ENCODE measurements at places on chromosomes 6 and 20.

- DNase-seq: no peak
Measured at GRCh38 chr6:137711972-137712371, 155.1 kb upstream of the TNFAIP3 start.

DNA sequence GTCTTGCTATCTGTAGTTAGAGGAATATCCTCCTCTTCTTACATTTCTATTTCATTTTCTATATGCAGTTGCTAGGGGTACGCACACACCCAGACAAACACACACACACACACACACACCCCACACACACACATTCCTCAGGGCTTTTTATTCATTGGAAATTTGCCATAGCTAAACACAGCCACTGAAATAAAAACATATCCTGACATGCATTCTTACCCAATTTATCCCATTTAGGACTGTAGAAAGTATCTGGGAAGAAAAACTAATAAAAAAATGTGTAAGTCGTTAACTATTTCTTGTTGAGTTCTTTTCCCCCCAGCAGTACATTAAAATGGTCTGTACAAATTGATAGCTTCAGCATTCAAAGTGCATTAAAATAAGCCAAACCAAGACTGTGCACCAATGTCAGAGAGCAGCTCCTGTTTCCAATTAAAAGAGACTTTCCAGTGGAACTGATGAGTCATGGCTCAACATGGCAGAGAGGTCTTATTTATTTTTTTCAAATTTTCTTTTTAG, 357.9 kb upstream of the AGPAT4 start:
- no peak for DNase-seq

GRCh38 chr6:21240709-21241108, 352.8 kb upstream of the SOX4 start:
- DNase-seq: no peak

GRCh38 chr6:141103246-141103645, 1029.5 kb upstream of the GJE1 start:
- no peak for DNase-seq

- no peak for DNase-seq
Measured at GRCh38 chr20:59023616-59024015, 4.4 kb downstream of the TUBB1 start.

GRCh38 chr6:128487055-128487454, 33.3 kb downstream of the PTPRK start:
- DNase-seq: no peak

DNA sequence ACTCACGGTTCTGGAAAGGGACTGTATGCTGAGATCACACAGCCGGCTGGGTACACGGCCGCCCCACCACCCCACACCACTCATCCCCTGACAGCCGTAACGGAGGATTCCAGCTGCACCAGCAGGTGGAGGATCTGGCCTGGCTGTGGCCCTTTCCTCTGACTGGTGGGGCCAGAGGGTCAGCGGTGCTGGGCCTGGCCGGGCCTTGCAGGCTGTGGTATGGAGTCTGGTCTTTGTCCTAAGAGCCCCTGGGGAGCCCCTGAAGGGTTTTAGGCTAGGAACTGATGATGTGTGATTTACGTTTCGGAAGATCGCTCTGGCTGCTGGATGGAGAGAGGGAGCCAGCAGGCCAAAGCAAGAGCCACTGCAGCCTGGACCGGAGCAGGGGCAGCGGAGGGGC, 26.6 kb downstream of the NOL4L start:
- no peak for DNase-seq

DNA sequence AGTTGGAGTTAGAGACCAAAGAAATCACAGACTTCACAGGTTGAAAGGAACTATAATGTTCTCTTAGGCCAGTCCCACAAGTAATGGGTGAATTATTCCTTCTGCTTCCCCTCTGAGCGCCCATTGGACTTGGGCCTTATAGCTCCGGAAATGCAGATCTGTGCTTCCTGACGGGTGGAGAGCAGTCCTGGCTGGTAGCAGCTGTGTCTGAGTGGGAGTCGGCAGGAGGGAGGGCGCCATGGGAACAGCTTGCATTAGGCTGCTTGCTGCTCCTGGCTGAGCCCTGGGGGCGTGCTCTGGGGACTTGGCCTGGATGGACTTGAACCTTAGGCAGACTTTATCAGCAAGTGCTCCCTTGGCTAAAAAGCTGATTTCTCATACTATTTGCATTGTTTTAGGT, 18.4 kb upstream of the NUP153 start:
- DNase-seq: peak; percentile 61

DNA sequence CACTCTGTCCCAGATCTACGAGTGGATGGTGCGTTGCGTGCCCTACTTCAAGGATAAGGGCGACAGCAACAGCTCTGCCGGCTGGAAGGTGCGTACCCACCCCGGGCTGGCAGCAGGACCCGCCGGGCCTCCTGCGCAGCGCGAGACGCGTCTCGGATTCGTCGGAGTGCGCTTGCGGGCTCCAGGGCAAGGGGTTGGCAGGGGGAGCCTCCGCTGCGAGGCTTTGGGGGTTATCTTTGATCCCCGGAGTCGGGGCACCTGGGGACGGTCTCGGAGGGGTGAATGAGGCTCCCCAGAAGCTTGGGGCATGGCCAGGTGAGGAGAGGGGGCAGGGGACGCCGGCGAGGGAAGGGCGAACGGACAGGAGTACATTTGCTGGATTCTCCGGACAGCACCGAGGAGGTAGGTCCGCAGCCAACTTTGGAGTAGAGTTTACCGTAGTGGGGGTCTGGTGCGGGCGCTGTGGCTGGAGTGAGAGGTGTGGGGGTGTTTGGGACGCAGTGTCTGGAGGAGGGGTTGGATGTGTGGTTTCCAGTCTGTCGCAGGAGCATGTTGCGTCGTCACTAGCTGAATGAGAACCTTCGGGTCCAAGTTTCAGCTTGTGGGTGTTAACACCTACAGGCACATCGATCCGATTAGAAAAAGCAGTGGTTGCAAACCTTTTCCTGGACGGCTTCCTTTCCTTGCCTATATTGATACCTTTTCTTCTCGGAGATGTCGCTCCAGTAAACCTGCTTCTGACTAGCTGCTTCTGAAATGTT, 1.2 kb downstream of the FOXO3 start:
- DNase-seq: no peak

DNA sequence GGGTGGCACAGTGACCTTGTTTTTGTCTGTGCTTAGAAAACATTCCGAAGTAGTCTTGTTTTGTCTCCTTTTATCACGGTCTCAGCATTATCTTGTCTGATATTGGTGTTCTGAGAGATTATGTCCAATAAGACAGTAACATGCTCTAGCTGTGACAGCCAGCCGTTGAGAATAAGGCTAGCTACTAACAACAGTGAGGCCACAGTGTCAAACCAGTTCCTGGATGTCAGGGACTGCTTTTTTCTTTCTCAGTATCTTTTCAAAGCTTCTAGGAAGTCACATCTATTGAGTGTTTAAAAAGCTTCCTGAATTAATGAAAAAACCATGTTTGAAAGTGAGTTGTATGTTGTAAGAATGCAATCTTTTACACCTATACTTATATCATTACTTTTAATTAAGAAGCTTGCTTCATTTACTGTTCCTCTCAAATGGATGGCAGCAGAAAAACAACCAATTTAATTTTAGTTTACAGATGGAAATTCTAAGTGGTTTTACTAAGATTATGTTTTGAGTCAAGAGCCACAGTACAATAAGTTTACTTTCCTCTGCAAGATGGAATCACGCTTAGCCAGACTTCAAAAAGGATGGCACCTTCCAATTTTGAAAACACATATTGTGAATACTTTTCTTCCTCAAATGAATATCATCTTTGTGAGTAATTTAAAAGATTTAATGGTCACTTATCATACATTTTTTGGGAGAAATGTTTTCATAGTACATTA, 53.1 kb downstream of the MAP3K7 start:
- no peak for DNase-seq

DNA sequence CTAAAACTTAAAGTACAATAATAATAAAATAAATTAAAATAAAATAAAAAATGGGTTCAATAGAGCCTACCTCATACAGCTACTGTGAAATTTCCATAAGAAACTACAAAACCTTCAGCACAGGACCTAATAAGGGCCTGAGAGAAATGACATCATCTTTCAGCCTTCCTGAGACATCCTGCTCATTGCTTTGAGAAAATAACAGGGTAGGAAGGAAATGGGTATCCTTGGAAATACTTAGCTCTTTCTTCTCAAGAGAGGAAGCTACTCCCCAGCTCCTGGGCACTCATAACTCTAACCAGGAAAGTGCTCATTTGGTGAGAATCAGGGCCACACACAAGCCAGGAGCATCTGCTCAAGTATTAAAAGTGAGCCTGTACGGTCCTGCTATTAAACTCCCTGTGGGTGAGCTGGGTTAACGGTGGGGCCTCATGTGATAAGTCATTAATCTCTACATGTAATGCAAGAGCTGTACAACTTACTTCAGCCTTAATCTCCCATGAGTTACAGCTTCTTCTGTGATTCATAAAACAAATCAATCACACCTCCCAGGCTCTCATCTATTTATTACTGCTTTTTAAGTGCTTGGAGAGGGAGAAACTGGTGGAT, 141.4 kb downstream of the MAFB start:
- DNase-seq: no peak

DNA sequence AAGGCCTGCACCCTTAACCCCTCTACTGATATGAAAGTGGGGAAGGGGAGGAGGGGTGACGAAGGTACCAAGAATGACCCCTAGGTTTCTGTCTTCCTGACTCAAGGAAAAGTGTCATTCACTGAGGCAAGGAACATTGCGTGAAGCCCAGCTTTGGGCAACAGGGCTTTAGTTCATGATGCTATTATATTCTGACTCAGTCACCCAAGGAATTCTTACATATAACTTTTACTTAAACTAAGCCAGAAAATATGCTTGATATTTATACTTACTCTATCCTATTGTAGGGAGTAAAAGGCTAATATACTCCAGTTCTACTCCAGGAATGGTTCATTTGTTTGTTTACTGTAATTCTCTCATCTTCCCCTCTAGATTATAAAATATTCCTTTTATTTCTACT, 60.5 kb downstream of the DOP1A start:
- no peak for DNase-seq

DNA sequence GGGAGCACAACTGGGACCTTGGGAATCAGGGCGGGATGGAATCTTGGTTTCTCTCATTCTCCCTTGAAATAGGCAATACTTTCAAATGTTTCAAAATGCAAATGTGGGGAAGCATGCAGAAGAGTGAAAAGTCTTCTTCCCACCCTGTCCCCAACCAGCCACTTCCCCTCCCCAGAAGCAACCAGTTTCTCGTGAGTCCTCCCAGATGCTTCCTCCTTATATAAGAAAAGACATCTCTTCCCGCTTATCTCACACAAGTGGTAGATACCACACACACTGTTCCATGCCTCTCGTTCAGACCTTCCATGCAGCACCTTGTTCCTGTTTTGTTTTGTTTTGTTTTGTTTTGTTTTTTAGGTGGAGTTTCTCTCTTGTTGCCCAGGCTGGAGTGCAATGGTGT, 25.1 kb downstream of the HCK start:
- DNase-seq: no peak

- DNase-seq: no peak
Measured at GRCh38 chr6:156791320-156791850, 14.2 kb downstream of the ARID1B start.

DNA sequence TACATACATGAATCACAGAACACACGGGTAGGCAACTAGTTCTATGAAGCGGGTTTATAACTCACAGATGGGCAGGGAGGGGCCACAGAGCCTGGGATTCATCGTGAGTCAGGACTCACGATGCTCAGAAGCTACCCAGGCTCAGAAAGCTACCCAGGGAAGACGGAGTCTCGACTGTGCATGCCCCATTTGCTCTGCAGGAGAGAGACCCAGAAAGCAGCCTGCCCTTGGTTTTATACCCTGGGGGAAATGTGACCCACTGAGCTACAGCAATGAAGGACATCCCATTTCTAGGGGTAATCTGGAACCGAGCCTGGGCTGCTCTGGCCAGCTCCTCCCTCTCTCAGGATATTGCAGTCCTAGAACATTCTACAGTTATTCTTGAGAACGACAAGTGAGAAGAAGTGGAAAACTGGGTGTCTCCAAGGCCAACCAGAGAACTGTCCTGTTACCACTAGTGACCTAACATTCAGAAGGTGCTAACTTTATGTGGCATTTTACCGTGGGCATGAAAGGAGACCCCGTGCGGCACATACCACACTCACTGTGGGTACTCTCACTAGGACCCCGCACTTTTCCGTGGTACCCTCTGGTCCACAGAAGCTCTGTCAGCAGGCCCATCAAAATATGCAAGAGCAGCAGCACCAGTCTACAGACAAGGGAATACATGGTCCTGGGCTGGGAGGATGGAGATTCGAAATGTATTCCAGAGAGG, 201.9 kb upstream of the PMEPA1 start:
- DNase-seq: no peak

GRCh38 chr20:50302341-50303057, 111.9 kb downstream of the CEBPB start:
- no peak for DNase-seq

GRCh38 chr6:37201726-37202125, 31.8 kb downstream of the PIM1 start:
- DNase-seq: no peak

DNA sequence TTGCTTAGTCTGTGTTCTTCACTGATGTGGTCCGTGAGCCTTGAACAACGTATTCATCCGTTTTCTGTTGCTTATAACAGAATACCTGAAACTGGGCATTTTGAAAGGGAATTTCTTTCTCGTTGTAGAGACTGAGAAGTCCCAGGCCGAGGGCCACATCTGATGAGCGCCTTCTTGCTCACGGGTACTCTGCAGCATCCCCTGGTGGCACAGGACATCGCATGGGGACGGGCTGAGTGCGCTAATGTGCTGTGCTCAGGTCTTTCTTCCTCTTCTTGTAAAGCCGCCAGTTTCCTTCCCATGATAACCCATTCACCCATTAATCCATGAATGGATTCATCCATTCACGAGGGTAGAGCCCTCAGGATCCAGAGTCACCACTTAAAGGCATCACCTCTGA, 161.0 kb downstream of the NFATC2 start:
- DNase-seq: no peak

GRCh38 chr6:93454533-93454932, 35.2 kb upstream of the EPHA7 start:
- no peak for DNase-seq

DNA sequence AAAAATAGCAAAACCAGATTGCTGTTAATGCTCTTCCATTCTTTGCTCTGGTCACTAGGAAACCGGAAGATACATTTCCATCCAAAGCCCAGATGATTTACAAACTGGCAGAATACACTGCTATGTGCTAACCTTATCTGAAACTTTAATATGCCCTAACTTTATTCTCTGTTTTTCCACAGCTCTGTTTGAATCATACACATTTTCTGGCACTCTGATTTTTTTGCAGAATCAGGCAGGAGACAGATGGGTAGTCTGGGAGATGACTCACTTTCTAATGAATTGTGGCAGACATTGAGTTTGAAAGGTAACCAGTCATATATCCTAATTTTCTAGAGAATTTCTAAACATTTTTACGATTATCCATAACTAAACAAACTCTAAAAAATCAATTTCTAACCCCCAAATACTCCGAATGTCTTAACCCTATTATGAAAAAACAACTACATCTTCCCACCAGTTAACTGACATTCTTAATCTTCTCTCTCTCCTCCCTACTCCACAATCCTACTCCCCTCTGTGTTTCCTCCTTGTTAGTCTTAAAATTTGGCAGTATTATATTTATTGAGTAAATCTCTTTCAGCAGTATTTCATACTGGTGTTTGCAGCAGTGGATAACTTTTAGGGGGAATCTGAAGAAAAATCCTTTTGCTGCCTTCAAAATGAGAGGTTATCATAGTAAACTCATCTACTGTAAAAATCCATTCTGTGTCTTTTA, 63.5 kb downstream of the MAN1A1 start:
- no peak for DNase-seq

- DNase-seq: no peak
Measured at GRCh38 chr6:166530211-166531095, 56.0 kb downstream of the RAMACL start.

Measured in Caco-2 (cell line).